COR-L47 (cell line): ENCODE measurements at places on chromosomes 2 and 18.

DNA sequence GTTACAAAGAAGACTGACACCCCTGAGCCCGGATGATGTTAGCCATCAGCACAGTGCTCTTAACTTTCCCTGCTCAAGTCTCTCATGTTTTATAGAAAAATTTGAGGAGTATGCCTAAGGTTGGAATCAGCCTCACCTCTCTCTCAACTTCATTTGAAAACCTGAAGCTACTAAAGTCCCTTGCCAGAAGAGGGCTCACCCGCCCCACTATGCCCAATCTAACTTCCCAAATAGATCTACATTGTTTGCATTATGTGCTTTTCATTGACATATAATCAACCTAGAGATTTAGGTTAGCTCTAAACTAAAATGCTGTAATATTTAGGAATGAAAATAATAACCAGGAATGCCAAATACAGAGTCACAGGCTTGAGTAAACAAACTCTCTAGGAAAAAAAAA is 305.4 kb downstream of the NCKAP5 start:
- no peak for DNase-seq

DNA sequence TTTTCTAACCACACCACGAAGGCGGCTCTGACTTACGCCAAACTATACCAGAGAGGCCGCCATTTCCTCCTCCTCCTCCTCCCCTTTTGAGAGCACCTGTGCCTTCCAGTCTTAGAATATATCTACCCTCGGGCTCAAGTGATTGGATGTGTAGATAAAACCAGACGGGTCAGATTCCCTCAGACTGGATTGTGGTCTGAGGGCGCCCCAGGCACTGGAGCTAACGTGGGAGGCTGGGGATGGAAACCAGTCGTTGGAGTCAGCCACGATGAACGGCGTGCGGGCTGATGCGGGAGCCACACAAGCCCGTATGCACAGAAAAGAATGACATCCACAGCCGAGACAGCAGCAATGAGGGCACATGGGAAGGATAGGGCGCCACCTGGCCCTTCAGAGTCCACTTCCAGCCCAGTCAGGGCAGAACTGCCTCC is 12.3 kb upstream of the ODC1 start:
- no peak for DNase-seq

- DNase-seq = no peak
Observed at GRCh38 chr2:235608200-235608887, 114.5 kb downstream of the AGAP1 start.

DNA sequence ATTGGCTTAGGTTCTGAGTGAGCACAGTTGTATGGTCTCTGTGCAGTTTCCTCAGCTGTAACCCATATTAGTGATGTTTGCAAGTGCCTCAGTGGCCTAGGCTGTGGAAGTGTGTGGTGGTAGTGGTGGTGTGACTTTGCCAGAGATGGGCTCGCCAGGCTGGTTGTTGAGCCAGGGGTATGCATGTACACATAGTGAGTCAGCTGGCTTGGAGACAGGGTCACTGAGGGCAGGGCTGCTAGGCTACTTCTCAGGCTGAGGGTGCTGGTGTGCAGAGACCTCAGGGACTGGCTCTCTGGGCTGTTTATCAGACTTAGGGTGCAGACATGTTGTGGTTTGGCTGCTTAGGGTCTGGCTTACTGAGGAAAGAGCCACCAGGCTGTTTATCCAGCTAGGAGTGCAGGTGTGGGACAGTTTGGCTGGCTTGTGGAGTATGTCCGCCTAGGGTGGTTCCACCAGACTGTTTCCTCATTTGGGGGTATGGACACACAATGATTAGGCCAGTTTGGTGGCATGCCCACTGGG is 15.0 kb downstream of the APLF start:
- DNase-seq = no peak

DNA sequence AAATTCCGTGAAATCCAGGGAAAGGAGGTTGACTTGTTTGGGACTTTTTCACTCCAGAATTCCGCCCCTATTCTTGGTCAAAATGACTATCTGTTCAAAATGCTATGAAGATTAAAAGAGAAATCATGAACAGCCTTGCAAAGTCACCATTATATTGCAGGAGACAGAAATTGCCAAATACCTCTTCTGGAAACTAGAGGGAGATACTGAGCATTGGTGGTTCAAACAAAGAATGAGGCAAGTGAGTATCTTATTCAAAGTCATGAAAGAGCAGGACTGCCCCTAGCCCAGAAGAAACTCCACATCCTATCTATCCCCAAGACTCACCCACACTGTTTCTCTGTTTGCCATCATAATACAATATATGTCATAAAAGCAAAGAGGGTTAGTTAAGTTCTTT is 862.3 kb upstream of the POU3F3 start:
- DNase-seq = no peak

GRCh38 chr2:240989451-240990265 is 8.8 kb upstream of the SNED1 start:
- peak; percentile 5 for DNase-seq

DNA sequence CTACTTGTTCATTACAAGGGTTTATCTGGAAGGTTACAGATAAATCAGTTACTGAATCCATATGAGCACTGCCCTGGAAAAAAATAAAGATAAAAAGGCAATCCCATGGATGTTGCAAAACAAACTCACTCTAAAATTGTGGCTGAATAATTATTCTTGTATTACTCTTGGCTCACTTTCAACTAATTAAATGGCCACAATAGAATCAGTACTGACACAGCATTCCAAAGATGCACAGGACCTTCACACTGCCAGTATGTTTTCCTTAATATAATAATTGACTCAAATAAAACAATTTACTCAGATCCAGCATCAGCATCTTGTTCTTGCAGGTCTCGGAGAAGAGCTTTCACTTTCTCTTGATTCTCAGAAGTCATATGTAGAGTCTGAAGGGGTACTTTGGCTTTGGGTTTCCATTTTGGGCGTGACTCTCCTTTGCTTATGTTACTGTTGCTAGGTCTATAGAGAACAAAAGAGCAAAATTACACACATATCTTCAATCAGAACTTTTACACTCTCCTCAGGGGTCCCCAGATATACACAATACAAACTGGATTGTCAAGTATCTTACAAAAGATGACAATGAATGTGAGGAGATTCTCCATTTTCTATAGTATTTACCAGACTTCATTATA is 12.6 kb downstream of the DHX57 start:
- DNase-seq = no peak

- no peak for DNase-seq
Observed at GRCh38 chr2:174341995-174342685, 7.4 kb downstream of the SP9 start.

DNA sequence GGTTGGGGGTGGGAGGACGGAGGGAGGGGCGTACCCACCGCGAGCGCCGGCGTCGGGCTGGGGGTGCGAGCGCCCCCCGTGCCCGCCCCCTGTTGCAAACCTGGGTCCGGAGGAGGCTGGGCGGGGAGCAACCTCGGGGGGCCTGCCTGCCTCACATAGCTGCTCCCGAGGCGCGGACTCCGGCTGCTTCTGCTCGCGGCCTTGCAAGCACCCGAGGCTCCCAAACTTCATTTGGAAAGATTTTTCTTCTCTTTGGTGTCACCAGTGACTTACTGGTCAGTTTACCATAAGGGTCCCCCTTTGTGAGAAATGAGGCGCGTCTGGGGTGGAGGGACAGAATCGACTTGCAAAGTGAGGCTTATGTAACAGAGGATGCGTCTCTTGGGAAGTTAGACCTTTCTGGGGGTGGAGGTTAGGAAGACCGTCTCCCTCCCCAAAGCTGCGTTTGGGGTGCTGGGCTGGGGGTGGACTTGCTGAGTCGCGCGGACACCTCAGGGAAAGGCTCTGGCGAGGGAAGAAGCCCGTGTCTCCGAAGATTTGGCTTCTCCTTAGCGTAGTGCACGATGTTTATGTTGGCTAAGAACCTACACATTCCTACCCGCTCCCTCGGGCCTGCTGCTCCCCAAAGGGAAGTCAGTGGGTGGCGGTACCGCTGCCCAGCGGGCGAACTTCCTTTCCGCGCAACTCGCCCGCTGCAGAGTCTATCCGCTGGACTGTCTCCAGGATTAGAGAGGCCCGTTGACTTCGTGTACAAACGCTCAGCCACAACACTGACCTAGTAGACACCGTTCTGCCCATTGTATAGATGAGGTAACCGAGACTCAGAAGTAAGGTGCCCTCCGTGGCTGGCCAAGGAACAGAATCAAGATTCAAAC is 559 bp downstream of the TMEM37 start:
- DNase-seq = no peak

GRCh38 chr2:24920809-24921441 is 888 bp upstream of the ADCY3 start:
- DNase-seq = no peak
